ENCODE measurements at places on chromosomes 11 and 22.

DNA sequence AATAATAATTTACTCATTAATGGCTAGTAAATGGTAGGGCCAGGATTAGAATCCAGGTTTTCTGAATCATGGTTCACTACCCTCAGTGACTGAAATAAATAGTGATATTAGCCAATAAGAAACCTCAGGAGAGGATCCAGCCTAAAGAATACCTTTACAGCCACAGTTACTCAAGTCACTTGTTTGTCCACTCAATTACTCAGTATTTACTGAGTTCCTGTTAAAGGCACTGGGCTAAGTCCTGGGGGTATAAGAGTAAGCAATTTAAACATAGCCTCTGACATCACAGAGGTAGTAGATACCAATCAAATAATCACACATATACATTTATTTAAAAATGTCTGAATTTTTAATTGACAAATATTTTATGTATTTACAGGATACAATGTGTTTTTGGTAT is 56.8 kb upstream of the GAB2 start:
- DNase-seq = no peak

DNA sequence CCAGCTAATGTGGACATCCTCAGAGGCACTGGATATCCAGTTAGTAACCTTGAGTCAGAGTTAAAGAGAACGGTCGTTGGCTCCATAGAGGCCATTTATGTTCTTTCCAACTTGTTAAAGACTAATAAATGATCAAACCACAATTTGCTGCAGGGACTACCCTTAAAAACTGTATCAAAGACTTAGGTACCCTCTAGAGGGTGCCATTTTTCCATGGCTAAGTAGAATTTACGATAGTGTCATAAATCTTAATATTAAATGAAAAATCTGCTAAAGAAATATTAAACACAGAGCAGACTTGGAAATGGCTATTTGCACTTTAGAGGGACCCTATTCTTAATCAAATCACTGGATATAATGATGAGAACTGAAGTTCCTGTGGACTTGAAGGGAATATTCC is 685.2 kb upstream of the CHORDC1 start:
- no peak for DNase-seq

GRCh38 chr11:29162491-29162890 is 854.3 kb downstream of the KCNA4 start:
- DNase-seq = no peak

DNA sequence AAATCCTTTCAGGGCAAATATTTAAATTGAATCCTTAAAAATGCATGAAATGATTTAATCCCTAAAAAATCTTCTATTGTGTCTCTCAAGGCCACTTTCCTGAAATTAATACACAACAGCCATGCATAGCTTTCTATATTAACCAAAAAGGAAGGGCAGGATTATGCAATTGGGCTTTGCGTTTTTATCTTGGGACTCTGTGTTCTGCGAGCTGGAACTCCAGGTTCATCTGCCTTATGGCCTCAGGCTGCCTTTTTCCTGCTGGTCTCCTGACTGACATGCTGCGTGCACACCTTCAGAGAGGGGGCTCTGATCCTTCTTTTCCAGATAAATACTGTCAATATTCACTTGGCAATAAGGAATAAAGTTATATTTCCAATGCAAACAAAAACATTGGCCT is 141.7 kb upstream of the GRIA4 start:
- DNase-seq = no peak

GRCh38 chr11:41115066-41115465 is 344.4 kb downstream of the LRRC4C start:
- DNase-seq = no peak

- peak; percentile 72 for DNase-seq
Measured at GRCh38 chr11:76783896-76784813, 999 bp downstream of the TSKU start.

GRCh38 chr11:111976767-111977145 is 39.6 kb downstream of the DIXDC1 start:
- no peak for DNase-seq

DNA sequence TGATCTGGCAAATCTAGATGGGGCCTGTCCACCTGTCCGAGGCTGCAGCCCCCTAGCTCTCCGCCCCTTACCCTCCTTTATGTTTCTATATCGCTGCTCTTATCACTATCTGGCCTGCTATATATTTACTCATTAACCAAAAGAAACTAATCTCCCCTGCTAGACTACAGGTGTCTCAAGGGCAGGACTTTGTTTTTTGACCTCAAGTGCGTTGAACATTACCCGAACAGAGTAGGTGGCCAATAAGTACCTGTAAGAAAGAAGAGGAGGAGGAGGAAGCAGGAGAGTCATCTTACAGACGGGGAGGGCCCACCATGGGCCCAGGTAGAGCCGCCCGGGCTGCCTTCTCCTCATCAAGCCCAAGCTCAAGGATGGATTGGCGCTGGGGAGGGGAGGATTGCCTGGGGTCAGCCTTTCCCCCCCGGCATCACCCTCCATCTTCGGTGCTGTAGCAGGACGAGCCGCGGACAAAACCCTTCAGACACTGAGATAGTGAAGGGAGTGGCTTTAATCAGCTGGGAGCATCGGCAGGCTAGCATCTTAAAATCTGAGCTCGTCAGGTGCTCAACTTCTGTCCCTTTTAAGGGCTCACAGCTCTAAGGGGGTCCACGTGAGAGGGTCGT is 1.2 kb upstream of the P2RY6 start:
- DNase-seq = no peak

DNA sequence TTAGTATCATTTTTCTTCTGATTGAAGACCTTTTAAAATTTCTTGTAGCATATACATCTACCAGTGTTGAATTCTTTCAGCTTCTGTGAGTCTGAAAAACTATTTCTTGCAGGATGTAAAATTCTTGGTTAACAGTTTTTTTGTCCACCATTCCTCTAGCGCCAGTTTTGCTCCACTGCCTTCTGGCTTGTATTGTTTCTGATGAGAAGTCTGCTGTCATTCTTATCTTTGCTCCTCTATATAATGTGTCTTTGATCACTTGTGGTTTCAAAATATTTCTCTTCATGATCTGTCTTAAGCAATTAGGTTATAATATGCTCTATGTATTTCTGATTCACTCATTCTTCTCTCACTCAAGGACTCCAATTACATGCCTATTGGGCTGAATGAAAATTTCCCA is 152.3 kb downstream of the INSC start:
- DNase-seq = no peak
